Activated CD4-positive, alpha-beta T cell treated with anti-CD3 and anti-CD28 coated beads, Interleukin-2, amount 50 U/mL, for 4 hours (primary cell): ENCODE measurements at places on chromosomes 3 and 15.

GRCh38 chr15:58551084-58551763 lies 119.4 kb downstream of the LIPC start:
- DNase-seq, result no peak

DNA sequence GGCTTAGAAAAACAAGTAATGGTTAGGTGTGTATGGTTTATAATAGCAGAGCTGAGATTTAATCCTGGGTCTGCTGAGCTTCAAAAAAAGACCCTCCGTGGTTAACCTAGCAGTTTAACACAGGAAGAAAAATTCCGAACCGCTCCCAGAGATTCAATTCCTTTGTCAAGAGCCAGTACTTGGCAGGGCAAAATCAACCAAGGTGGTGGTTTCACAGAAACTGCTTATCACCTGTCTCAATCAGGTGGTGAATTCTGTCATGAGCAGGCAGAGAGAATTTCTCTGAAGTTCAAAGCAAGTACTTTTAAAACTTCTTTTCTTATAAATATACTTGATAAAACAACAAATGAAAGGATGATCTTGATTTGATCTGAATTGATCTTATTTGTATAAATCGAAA lies 17.2 kb downstream of the SYNPR start:
- DNase-seq, result no peak

DNA sequence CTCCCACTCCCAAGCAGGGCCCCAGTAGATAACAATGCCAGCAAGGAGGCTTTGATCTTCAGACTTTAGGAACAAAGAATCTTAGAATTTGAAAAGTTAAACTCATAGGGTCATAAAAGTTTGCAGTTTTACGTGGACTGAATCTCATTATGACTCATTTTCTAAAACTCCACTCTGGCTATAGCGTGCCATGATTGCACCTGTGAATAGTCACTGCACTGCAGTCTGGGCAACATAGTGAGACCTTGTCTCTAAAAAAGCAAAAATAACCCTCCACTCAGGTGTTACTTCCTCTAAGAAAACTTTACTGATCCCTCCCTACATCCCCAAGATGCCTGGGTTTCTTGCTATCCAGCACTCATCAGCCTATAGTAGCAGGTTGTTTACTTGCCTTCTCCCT lies 104.5 kb downstream of the IL20RB start:
- DNase-seq, result no peak

GRCh38 chr3:52570076-52570475 lies 33.7 kb downstream of the UQCC5 start:
- no peak for DNase-seq

- DNase-seq, result no peak
Observed at GRCh38 chr3:38563070-38563885, 67.1 kb downstream of the EXOG start.

GRCh38 chr3:46646700-46647099 lies 34.4 kb downstream of the FAM240A start:
- no peak for DNase-seq

DNA sequence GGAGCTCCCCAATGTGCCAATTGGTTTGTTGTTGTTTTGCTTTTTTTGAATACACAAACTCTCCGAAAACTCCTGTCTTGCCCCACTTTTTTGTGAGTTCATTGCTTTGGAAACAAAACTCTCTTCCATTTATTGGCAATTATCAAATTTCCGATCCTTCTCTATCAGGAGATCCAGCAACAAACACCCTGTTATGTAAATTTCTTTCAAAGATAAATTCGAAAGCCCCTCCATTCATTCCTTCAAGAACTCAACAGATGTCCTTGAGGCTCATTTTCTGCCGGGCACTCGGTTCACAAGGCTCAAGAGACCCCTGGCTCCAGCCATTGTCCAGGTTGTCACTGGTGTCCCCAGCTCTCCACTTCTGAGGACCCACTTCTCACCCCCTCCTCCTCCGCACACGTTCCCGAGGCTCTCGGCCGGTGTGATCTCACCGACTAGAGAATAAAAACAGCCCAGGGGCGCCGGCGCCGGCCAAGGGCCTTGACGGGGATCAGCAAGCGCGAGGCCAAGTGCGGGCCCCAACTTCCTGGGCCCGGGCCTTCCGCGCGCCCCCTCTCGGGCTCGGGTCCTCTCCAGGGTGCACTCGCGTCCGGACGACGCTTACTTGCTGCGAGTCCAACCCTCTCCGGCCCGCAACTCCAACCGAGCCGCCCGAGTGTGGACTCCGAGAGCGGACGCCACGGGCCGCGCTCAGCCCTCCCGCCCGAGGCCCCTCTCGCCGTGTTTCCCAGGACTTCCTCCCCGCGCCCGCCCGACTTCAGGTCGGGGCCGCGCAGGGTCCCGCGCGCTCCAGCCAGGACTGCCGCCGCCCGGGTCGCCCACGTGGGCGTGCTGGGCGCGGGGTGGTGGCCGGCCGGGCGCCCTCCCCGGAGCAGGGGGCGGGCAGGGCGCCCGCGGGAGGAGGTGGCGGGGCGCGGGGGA lies 533 bp upstream of the SMAD3 start:
- DNase-seq, result no peak

DNA sequence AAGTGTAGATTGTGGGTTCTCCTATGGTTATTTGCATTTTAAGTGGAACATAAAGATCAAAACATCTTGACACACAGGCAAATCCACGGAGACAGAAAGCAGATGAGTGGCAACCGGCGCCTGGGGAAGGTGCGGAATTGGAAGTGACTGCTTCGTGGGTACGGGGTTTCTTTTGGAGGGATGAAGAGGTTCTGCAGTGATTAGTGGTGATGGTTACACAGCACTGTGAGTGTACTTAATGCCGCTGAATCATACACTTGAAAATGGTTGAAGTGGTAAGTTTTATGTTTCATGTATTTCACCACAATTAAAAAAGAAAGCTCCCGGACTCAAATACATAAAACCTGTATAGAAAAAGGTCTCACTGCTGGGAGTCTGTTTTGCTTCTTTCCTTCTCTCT lies 18.5 kb upstream of the VPS33B start:
- no peak for DNase-seq

DNA sequence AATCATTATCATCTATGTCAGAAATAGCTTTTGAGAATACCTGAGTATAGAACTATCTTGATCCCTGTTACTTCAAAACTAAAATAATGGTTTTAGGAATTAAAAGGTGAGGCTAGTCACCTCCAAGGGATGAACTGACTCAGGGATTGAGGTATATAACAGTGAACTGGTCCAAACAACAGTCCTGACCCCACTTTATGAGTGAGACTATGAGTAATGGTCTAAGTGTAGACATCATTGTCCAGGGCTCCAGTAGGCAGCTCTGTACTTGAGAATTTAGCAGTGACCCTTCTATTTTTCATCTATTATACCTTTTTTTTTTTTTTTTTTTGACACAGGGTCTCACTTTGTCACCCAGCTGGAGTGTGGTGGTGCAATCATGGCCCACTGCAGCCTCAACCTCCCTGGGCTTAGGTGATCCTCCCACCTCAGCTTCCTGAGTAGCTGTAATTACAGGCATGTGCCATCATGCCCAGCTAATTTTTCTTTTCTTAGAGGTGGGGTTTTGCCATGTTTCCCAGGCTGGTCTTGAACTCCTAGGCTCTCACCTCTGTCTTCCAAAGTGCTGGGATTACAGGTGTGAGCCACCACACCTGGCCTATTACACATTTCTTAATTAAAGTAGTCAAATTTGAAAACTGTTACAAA lies 36.3 kb downstream of the MLH1 start:
- DNase-seq, result no peak

- DNase-seq, result no peak
Observed at GRCh38 chr3:112302881-112303763, 9.1 kb upstream of the SLC9C1 start.

DNA sequence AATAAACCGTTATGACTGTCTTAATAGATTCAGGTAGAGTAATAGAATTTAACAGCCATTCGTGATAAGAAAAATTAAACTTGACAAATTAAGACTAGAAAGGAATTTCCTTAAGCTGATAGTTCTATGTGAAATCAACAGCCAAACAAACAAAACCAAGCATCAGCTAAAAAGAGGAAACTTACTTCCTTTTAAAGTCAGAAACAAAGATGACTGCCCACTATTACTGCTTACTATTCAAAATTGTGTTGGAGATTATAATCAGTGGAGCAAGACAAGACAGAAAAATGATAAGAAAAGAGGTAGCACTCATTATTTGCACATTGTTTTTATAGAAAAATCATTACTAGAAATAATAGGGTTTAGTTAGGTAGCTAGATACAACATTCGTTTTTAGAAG lies 13.8 kb upstream of the FAH start:
- DNase-seq, result no peak

GRCh38 chr3:58946875-58947274 lies 103.0 kb downstream of the CFAP20DC start:
- no peak for DNase-seq

- peak; percentile 60 for DNase-seq
Observed at GRCh38 chr3:186930143-186930640, at the start of gene ST6GAL1. ST6GAL1 (plus strand) TSS chr3:186930526; CDS start chr3:187042704, 112,178 bp downstream.

DNA sequence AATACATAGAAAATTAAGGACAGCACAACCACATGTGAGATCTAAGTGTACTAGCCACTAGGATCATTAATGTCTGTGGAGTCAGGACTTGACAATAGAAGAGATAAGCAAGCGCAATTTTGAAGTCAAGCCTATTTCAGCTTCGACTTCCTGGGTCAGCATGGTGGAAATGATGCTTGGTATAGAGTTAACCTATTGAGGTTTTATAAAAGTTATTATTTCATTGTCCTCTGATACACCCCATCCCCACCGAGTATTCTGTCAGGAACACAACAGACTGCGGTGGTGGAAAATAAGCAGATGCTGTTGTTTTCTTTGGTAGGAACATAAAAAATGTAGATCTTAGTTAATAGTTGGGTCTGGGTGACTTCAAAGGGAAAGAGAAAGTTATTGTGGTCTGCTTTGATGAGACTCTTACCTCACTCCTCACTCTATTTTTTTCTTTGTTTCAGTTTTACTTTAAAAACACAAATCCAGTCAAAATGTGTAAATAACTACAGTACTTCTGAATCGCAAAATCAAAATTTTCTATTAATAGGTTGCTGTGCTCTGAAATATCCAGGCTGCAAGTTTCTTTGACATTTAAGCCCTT lies 82.1 kb downstream of the IL5RA start:
- no peak for DNase-seq

DNA sequence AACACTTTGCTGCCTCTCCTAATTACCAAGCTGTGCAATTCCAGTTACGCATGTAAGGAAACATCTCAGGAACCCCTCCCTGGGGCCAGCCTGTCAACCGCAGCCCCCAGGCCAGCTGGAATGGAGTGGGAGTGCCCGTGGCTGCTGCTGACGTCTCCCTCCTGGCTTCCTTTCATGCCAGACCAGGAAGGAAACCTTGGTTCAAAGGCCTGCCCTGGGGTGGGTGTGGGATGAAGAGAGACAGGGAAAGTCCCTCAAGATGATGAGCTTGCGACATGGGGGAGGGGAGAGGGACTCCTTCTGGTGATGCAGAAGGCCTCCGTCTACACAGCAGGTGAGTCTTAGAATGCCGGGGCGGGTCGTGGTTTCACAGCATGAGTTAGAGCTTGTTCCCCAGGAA lies 11.4 kb upstream of the CYP11A1 start:
- DNase-seq, result peak; percentile 75

DNA sequence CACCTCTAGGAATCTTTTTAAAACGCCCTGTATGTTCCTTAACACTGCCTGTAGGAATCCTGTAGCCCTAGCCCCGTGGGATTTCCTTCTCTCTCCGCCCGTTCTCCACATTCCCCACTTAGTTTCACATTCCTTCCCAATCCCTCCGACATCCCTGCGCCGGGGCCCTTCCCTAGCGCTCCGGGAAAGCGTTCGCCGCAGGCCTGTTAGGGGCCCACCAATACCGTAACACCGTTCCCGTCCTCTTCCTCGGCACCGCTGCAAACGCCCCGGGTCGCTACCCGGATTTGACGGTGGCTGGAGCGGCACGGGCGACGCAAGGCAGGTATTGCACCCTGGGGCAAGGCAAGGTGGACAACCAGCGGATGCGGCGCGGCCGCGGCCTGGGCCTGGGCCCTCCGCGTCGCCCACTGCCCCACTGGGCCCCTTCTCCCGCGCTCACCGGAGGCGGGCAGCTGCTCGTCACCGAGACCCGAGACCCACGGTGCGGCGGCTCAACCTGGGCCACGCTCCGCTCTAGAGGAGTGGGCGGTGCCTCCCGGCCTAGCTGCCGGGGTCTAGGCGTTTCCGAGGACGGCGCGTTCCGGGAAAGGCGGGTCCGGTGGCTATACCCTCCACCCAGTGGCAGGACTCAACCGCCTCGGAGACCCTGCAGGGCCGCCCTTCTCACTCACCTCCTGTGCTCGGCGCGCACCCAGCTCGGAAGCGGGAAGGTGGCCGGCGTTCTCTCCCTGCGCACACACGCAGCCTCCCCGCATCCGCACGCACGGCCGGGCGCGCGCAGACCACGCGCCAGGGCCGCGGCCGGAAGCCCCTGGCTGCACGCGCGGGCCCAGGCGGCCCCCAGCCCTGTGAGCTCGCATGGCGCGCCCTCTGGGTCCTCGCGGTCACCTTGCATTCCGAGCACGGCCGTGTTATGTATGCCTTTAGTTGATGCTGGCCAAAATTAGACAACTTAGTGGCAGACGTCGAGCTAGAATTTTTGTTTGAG lies at the start of gene B3GALNT1:
Gene B3GALNT1 (minus strand): TSS at position 789 of the 991 bp plus-strand sequence. CDS start 18,595 bp downstream, outside the sequence.
- DNase-seq, result peak; percentile 2
